ENCODE measurements at places on chromosomes 7 and 10. TPM values are rescaled to one million over a fixed set of nuclear protein-coding genes. Genes with fewer than 3 reads are reported as not detected.

GRCh38 chr7:22356010-22356691 lies 803 bp downstream of the RAPGEF5 start:
- DNase-seq: no peak

DNA sequence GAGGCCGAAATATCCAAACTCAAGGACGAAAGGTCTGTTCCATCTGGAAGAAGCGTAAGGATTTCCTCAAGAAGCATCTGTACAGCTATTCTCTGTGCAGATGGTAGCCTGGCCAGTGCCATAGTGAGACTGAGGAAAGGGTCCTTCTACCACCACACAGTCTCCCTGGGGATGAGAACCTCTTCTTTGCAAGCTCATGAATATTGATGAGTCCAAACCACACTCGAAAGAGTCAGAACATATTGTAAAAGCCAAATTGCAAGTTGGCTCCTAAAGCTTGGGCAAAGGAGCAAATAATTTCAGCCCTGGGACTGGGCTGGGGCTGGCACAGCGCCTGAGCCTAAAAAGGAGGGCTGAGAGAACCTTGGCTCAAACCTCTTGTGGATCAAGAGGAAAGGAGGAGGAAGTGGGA lies 66.1 kb upstream of the PIP4K2A start:
- no peak for DNase-seq

The ASB4 gene
- not detected for total RNA-seq

GRCh38 chr7:4136036-4136435 lies 546.1 kb upstream of the FOXK1 start:
- DNase-seq: peak; percentile 25

The PPRC1 gene
- total RNA-seq: 47.3 TPM

The CHCHD2 gene
- 120 TPM for total RNA-seq

DNA sequence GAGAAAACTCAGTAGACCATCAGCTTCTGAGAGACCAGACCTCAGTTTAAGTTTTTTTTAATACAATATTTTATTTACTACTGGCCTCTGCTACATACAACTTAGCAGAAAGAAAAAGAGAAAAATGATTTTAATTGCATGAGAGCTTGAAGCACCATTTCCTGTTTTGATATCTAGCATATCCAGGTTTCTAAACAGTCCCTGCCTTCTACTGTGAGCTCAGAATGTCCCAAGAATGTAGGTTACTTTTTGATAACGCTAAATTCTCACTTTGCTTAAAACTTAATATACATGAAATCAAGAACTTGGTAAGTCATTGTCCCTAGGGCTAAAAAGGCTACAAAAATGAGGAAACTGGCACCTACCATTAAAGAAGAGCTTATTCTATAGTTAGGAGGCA lies 7.0 kb downstream of the TMEM243 start:
- no peak for DNase-seq

The KLF14 gene
- not detected for total RNA-seq

DNA sequence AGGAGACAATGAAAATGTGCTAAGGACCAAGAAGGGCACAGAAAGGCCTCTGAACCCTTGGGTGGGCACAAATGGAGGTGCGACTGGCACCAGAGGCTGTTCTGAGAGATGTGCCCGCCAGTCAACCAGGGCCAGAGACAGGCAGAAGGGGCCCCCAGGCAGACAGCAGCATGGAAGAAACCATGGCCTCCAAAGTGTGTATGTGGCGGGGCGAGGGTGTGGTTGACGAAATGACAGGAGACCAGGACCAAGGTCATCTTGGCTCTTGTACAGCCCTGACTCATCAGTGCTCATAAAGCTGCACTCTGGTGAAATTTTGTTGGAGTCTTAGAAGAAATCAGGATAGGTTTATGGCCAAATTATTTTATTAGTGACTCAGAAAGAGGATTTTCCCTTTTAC lies 4.0 kb upstream of the MRPS24 start:
- DNase-seq: no peak
